ENCODE measurements at places on chromosomes 16 and 17.

DNA sequence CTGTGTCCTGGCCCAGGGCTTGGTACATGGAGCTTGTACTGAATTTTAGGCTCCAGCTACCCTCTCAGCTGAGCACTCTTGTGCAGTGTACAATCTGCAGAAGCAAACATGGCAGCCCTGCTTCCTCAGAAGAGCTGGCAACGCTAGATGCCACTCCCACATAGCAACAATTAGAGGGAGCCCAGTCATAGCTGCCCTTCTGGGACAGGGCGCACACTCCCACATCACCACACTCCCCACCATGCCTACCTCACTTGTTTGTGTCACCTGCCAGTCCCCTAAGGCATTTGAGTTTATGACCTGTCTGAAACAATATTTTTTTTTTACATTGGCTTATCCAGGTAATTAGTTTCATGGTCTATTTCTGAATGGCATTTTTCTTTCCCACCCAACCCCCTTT lies 72.3 kb downstream of the C17orf67 start:
- no peak for DNase-seq

DNA sequence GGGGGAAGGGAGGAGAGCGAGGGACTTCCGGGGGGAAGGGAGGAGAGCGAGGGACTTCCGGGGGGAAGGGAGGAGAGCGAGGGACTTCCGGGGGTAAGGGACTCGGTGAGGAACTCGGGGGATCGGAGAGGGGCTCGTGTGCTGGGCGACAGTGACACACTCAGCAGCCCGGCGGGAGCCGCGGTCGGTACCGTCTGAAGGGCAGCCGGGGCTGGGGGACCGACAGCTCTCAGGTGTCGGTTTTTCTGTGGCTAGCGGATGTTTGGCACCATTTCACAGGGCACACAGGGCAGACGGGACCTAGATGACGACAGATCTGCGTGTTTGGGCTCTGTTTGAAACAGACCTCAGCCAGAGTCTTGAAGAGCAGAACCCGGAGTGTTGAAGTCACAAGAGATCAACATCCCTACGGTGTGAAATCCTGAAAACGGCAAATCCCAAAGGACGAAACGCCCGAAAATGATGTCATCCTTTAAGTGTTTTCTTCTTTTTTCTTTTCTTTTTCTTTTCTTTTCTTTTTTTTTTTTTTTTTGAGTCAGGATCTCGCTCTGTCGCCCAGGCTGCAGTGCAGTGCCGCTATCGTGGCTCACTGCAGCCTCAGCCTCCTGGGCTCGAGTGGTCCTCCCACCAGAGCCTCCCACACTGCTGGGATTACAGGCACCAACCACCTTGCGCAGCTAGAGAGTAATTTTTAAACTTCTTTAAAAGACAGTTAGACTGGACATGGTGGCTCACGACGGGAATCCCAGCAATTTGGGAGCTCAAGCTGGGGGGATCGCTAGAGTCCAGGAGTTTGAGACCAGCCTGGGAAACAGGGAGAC lies 23.9 kb downstream of the ZNF778 start:
- DNase-seq = peak; percentile 78

DNA sequence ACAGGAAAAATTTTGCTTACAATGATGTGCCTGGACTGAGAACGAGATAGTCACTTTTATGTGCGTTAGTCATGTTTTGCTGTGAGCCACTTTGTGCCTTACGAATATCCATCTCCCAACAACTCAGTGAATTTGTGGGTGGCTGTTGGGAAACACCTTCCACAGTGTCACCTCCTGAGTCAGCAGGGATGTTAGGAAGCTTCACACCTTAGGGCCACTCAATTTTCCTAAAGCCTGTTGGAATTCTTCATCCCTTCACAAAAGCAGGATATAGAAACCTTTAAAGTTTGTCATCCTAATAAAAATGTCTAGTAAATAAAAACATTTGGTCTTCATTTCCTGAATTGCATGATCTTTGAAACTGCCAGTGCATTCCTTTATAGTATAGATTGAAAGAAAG lies 4.3 kb upstream of the KRTAP3-1 start:
- DNase-seq = no peak

- no peak for DNase-seq
These were observed 821.1 kb upstream of the EEF2KMT start for GRCh38 chr16:5918567-5919130.

- DNase-seq = no peak
These were observed 222.3 kb downstream of the GSG1L start for GRCh38 chr16:27841061-27841801.

DNA sequence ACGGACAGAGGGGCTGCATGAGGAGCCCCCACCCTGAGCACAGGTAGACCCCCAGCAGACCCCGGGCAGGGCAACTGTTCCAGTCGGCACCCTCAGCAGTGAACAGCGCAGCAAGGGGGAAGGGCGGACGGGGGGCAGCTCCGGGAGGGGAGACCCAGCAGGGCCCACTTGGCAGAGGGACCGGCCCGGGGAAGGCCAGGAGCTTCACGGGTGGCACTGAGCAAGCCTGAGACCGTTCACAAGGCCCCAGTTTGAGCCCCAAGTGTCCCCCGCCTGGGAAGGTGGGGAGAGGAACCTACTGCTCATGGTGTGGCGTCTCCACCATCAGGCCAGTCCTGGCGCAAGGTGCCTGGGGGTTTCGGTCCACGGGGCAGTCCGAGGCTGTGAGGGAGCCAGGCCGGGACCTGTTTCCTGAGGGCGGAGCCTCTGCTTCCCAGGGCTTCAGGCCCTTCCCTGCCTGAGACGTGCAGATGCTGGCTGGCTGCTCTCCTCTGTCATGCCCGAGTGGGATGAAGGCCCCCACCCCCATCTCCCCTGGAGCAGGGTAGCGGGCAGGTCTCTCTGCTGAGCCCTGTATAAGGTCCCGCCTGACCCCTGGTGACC lies 54.4 kb upstream of the GNG13 start:
- DNase-seq = no peak

DNA sequence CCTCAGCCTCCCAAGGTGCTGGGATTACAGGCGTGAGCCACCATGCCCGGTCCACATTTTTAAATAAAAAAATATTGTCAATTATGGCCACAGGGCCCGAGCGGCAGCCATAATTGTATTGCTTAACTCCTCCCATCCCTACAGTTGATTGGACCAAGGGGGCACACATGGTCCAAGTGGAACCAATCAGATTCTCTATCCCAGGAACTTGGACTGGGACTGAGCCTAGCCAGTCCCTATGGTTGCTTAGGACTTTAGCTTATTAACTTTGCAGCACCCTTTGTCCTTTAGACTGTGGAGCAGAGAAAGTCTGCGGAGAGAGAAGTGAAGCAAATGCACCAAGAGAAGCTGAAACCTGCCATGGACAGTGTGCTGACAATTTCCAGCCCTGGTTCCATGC lies 5.5 kb upstream of the RDM1 start:
- DNase-seq = no peak

DNA sequence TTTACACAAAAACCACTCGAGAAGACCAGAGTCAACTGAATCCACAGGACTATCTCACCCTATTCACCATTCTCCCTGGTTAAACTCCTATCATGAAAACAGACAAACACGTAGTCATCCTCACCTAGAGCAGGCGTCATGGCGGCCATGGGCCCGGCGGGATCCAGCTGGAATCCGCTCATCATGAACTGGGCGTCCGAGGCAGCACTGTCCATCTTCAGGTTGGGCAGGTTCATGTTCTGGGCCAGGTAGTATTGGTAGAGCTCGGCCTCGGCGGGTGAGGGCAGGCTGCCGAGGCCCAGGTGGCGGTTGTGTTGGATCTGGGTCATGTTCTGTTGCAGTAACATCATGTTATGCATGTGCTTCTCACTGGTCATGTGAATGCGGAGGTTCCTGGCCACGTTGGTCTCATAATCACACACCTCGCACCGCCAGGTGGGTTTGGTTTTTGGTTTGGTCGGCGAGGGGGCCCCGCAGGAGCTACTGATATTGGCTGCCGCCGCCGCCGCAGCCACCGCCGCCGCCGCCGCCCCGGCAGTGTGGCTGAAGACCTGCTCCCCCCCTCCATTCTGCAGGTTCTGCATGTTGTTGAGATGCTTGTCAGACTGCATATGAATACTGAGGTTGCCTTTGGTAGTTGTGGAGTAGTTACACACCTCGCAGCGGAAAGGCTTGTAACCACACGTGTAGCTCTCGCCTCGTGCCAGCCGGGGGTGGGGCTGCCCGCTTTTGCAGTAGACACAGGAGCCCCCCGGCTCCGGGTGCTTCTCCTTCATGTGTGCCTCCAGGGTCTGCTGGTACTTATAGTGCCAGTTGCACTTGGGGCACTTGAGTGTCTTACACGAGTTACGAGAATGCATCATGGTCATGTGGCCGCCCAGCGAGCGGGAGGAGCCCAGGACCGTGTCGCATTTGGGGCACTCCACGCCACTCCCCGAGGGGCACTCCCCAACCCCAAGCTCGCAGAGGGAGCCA lies 90.3 kb downstream of the ZFHX3 start:
- no peak for DNase-seq

DNA sequence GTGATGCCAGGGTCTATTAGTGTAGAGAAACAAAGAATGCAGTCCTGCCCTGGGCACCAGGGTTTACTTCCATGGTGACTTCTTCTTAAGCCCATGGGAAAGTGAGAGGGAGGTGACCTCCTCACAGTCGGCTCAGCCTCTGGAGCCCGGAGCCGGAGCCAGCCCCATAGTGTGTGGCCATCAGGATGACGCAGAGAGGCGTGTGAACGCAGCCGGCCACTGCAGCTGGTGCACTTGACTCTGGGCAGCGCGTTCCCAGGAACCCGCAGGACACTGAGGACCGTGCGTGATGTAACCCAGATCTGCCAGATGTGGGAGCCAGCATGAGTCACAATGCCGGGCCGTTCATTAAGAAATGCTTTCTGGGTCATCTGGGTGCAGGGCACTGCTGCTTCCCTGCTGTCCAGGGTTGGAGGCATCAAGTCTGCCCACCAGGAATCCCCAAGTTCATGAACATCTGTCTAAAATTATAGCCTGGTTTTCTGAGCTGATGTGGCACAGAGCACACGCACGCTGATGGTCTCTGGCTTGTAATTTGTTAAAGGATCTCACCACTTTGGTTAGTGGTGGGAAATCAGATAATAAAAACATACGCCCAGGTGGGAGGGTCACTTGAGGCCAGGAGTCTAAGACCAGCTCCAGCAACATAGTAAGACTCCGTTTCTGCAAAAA lies 114.1 kb downstream of the PITPNC1 start:
- DNase-seq = no peak

- DNase-seq = no peak
These were observed 192.3 kb upstream of the SALL1 start for GRCh38 chr16:51343411-51343810.

GRCh38 chr17:413016-413350 lies 60.4 kb upstream of the RPH3AL start:
- peak; percentile 23 for DNase-seq

DNA sequence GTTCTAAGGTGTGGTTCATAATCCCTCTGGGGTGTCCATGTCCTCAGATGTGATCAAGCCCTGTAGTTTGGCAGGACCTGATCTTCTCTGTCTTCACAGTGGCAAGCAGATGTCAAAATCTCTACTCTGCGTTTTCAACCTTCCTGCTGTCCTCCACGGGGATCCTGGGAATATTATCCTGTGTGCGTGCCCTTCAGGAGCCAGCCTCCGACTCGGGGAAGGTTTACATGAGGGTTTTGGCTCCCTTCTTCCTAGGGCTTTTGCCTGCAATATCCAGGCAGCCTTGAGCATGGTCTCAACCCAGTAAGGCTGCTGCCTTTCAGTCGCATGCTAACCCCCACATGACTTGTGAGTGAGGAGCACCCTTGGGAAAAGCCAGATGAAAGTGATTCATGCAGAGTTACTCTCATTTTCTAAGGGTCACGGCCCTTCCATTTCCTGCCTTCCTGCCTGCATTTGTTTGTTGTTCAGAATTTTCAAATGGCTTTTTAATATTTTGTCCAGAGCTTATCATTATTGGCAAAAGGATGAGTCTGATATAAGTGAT lies 202.2 kb upstream of the CHMP6 start:
- DNase-seq = no peak

DNA sequence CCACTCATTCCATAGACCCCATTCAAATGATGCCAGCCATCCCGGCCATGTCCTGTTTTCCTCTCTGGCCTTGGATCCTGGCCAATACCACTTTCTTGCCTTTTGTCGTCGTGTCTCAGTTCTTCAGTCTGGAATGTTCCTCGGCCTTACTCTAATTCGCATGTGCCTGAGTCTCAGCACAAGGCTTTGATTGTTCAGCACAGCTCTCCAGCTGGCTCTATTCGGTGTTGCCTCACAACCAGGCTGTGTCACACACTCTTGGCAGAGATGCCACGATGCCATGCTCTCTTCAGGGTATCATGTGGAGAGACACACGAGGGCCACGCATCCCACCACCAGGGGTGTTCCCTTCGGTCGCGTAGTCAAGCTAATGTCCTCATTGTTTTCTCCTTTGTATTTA lies 1.8 kb upstream of the VPS4A start:
- no peak for DNase-seq

GRCh38 chr17:48970224-48970623 lies 1.8 kb upstream of the GIP start:
- no peak for DNase-seq

DNA sequence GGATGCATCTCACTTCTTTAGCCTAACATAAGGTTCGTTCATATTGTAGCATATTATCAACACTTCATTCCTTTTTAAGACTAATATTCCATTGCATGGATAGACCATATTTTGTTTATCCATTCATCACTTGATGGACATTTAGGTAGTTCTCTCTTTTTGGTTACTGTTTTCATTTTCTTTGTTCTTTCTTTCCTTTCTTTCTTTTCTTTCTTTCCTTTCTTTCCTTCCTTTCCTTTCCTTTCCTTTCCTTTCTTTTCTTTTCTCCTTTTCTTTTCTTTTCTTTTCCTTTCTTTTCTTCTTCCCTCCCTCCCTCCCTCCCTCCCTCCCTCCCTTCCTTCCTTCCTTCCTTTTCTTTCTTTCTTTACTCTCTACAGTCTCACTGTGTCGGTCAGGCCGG lies 24.2 kb downstream of the PLCG2 start:
- DNase-seq = no peak

- DNase-seq = no peak
These were observed 39.2 kb downstream of the ADCY7 start for GRCh38 chr16:50305441-50306061.

DNA sequence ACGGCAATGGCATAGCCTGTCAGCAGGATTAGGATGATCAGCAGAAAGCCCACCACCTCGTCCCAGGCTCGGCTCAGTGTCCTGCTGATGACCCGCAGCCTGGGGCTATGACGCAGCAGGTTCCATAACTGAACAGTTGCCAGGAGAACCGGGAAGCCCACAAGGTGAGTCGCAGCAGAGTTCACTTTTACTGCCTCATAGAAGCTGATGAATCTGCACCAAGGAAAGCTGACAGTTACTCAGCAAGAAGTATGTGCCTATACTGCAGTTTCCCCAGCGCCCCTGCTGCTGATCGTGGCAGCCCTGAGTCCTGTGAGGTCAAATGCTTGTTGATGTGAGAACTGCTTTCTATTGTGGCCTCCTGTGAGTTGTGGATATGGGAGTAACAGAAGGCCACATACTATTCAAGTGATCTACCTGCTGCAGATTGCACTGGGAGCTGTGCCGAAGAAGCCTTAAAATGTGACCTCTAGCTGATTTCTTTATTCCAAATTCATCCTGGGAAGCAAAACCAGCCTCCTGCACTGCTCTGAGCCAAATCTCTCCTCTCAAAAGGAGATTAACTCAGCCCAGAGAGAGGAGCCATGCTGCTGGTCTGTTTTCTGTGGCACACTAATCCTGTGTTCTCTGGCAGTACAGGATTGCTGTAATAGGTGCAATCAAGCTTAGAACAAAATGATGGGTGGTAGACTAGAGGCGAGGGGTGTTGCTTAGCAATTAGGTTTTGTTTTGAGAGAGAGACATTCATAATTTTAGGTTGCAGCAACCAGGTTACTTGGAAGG lies 38.8 kb downstream of the IST1 start:
- no peak for DNase-seq

GRCh38 chr16:59886021-59886420 lies 1151.9 kb upstream of the GOT2 start:
- DNase-seq = no peak

- DNase-seq = no peak
These were observed 963.6 kb upstream of the GOT2 start for GRCh38 chr16:59697761-59698160.

Data from hematopoietic multipotent progenitor cell treated with erythropoietin and hydrocortisone succinate and interleukin-3 and kit ligand, for 8 days (in vitro differentiated cells).